Vein endothelial cell (primary cell): ENCODE measurements at places on chromosomes 7 and 10. TPM values are rescaled to one million over a fixed set of nuclear protein-coding genes. Genes with fewer than 3 reads are reported as not detected.

Gene TCAF2
- 17.3 and 22.7 TPM in 2 replicates for total RNA-seq

Gene SHH
- under 0.01 and 0.33 TPM in 2 replicates for total RNA-seq

Gene CCL24
- not detected in 2 replicates for total RNA-seq

Gene H2BK1
- not detected in 2 replicates for total RNA-seq

Gene ITPRID1
- not detected in 2 replicates for total RNA-seq

Gene TMEM229A
- total RNA-seq, result not detected in 2 replicates

Gene KNDC1
- not detected in 2 replicates for total RNA-seq

Gene MRC1
- total RNA-seq, result 0.33 and 0.38 TPM in 2 replicates

Gene SEMA3C
- 0.33 and 0.38 TPM in 2 replicates for total RNA-seq

Gene CYP26C1
- total RNA-seq, result 1.3 and 2.5 TPM in 2 replicates

Gene LRRC72
- total RNA-seq, result not detected in 2 replicates

Gene AFAP1L2
- total RNA-seq, result 6.5 TPM in 2 replicates

Gene NME8
- total RNA-seq, result not detected in 2 replicates

Gene ABCA13
- under 0.01 TPM in 2 replicates for total RNA-seq

Gene GIMAP8
- 49.6 and 68.7 TPM in 2 replicates for total RNA-seq

Gene LLCFC1
- not detected in 2 replicates for total RNA-seq

Gene ELMO1
- 60.1 and 68.5 TPM in 2 replicates for total RNA-seq

Gene IL2RA
- total RNA-seq, result not detected in 2 replicates

Gene OR6V1
- not detected in 2 replicates for total RNA-seq

Gene FAM25A
- total RNA-seq, result not detected in 2 replicates

Gene CADPS2
- 37.6 and 44.3 TPM in 2 replicates for total RNA-seq

Gene FKBP6
- not detected in 2 replicates for total RNA-seq

Gene C10orf105
- under 0.01 TPM in 1 of 2 replicates, not detected in the other for total RNA-seq

Gene AKR1C8
- not detected in 2 replicates for total RNA-seq

Gene DNAH11
- total RNA-seq, result 1.3 and 5.3 TPM in 2 replicates

Gene C7orf33
- total RNA-seq, result not detected in 2 replicates

Gene ZNF398
- 14.0 and 17.6 TPM in 2 replicates for total RNA-seq

Gene AMZ1
- total RNA-seq, result not detected in 2 replicates

Gene KCP
- not detected in 2 replicates for total RNA-seq

Gene CNPY1
- not detected in 2 replicates for total RNA-seq

Gene DENND10
- total RNA-seq, result 58.1 and 67.7 TPM in 2 replicates

Gene PTF1A
- total RNA-seq, result not detected in 2 replicates

Gene ACHE
- total RNA-seq, result 1.1 and 2.0 TPM in 2 replicates

Gene GPR26
- total RNA-seq, result not detected in 2 replicates

Gene AQP1
- total RNA-seq, result 1.6 and 4.9 TPM in 2 replicates

Gene CACNA2D1
- total RNA-seq, result 28.2 and 31.0 TPM in 2 replicates

Gene PDZD7
- 0.38 and 1.3 TPM in 2 replicates for total RNA-seq

Gene SFXN3
- 77.7 and 123 TPM in 2 replicates for total RNA-seq

Gene NIPSNAP2
- 60.7 and 69.9 TPM in 2 replicates for total RNA-seq

Gene TAS2R4
- 0.98 and 1.9 TPM in 2 replicates for total RNA-seq

Gene SEMA3A
- 13.0 and 23.2 TPM in 2 replicates for total RNA-seq

Gene HOXA7
- total RNA-seq, result 5.1 and 5.6 TPM in 2 replicates

Gene TBC1D12
- 10.5 and 13.9 TPM in 2 replicates for total RNA-seq

Gene PRKRIP1
- 15.0 and 16.9 TPM in 2 replicates for total RNA-seq

Gene EN2
- total RNA-seq, result under 0.01 TPM in 1 of 2 replicates, not detected in the other

Gene SLC25A40
- total RNA-seq, result 5.9 and 8.6 TPM in 2 replicates

Gene LBX1
- total RNA-seq, result not detected in 2 replicates

Gene ANXA8L1
- 0.19 TPM in 1 of 2 replicates, not detected in the other for total RNA-seq
